GM23338 (cell line): ENCODE measurements at places on chromosomes 6 and 20. TPM values are rescaled to one million over a fixed set of nuclear protein-coding genes. Genes with fewer than 3 reads are reported as not detected.
A peak's percentile ranks its signal among the peaks of the same experiment; 100 is the strongest.

DNA sequence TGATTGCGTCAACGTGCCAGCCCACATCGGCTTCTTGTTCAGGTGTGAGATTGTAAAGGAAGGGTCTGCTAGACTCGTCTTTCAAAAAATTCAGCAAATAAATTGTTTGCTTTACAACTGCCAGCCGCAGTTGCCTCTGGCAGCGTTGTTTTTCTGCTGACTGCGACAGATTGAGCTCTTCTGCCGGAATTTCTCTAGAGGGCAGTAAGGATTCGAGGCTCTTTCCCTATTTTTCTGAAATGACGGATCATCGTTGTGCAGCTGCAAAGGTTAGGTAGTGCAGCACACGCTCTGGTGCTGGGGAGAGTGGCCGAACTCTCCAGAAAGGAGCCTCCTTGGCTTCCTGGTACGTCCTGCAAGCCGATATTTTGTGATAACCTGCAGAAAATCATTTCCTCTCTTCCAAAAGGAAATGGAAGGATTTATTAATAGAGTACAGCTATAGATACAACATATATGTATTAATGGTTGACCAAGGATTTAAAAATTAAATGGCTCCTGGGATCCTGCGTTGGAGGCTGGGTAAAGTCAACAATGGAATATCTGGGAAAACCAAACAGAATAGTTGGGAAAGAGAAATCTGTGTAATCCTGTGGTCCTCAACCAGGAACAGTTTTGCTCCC, 121.9 kb upstream of the ZFP64 start:
- peaks cover 14% of the 10 kb centered on the region for H3K27me3 ChIP-seq
- no peak overlapping the region for H3K4me3 ChIP-seq
- H3K36me3 ChIP-seq, result no peaks in the 10 kb centered on the region
- no peak overlapping the region for H3K27ac ChIP-seq
- peak; percentile 79 for DNase-seq

Gene LTA
- not detected in 2 replicates for total RNA-seq

Gene KIF6
- 0.87 and 1.7 TPM in 2 replicates for total RNA-seq

Gene CD24
- 2,810 and 2,907 TPM in 2 replicates for total RNA-seq

Gene MCHR2
- not detected in 2 replicates for total RNA-seq

DNA sequence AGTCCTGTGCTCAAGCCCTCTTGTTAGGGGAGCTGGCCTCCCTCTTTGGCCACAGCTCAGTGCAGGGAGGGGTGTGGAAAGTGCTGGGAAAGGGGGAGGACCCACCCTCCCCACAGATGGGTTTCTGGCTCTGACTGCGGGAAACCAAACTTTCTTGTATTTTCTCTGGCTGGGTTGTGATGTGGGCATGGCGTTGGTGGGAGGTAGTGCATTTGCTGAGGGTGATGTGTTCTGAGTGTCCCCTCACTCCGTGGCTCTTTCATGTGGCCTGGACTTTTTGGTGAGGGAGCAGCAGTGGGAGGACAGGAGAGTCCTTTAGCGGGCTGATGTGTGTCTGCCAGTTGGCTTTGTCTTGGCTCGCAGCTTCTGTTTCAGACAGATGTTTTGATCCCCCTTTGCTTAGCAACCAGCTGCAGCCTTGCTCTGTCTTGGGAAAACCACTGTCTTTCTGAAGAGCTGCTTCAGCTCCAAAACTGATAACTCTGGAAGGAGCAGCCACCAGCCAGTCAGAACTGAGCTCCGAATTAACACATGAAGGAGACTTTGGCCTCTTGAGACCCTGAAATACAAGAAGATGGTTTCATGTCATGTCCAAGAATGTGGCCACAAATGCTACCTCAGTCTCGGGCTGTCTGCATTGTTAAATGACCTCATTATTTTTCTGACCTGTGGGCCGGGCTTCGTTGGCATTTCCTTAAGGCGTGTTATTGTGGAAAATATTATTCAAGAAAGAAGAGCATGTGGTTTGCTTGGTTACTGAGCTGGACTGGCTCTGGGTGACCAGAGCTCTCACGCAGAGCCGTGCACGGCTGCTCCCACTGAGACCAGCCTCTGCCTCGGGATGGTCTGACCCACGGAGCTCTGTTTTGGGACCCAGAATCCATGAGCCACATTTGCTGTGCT, 21.5 kb downstream of the SYNJ2 start:
- no peaks in the 10 kb centered on the region for H3K27me3 ChIP-seq
- H3K4me1 ChIP-seq, result peaks cover 6% of the 10 kb centered on the region; the same call in 1 of the 2 replicates
- DNase-seq, result no peak
- H3K4me3 ChIP-seq, result no peak overlapping the region
- H3K36me3 ChIP-seq, result no peaks in the 10 kb centered on the region

Gene DNAH8
- total RNA-seq, result not detected in 2 replicates

Gene FRMD1
- 1.0 TPM in 2 replicates for total RNA-seq

GRCh38 chr6:31359581-31359980, 2.6 kb upstream of the HLA-B start:
- H3K4me3 ChIP-seq, result no peak overlapping the region
- peaks cover 54% of the 10 kb centered on the region for H3K27me3 ChIP-seq
- H3K36me3 ChIP-seq, result no peaks in the 10 kb centered on the region

Gene ASIP
- not detected in 2 replicates for total RNA-seq
